AG04449 (cell line): ENCODE measurements at places on chromosomes 11 and 22.

- DNase-seq, result peak; percentile 71
Observed at GRCh38 chr11:123429913-123430720, at the start of gene GRAMD1B. TSS of gene GRAMD1B (plus strand) at chr11:123430269. CDS start at chr11:123430793, 524 bp downstream.

DNA sequence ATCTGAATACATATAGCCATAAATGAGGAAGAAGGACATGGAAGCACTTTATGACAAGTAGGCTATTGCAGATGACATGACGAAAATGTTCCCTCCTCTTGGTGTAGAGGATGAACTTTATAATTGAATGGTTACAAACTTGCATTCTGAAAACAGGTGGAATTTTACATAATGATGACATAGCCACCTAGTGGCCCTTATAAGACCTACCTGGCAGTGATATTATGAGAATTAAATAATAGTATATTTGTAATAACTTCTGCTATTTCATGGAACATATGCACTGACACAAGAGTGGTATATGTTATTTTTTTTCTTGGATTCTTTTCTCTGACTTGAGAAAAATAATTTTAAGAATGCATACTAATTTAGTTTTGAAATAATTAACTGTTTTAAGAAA, 22.9 kb downstream of the TRIM22 start:
- no peak for DNase-seq

GRCh38 chr11:17702876-17703275, 16.5 kb upstream of the MYOD1 start:
- DNase-seq, result no peak

GRCh38 chr11:128868841-128869671, 2.0 kb upstream of the KCNJ1 start:
- no peak for DNase-seq

- DNase-seq, result peak; percentile 42
Observed at GRCh38 chr11:118438314-118438931, 2.1 kb downstream of the KMT2A start.

DNA sequence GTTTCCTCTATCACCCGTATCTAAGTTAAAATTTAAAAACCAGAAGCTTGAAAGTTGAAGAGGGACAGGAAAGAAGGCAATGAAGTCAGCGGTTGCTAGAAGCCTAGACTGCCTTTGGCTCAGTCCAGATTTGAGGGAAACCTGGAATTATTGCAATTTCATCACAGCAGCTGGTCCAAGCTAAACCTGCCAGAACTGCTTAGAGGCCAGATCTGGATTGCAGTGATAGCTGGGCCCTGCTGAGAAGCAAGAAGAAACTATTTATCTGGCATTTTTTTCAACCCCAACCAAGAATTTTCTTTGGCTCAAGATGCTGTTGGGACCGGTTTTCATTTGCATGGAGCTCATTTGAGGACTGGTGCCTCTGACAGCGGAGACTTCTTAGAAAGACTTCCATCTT, 121.5 kb upstream of the TEAD1 start:
- DNase-seq, result peak; percentile 84

DNA sequence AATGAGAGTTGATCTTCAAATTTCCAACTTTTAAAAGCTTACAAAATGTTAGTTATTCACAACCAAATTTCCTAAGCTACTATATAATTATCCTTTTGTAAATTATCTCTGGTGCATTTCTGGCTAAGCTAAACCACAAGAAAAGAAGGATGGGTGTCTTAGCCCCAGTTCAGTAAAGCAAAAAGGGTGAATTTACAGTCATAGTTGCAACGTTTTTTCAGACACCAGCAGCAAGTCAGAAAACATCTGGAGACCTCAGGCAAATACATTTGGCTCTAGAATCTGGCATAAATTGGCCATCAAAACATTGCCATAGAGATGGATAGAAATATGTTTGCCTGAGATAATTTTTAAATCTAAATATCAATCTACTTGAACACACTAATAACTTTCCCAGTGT, 257.0 kb downstream of the GUCY1A2 start:
- no peak for DNase-seq

GRCh38 chr11:88353835-88354496, 16.4 kb upstream of the CTSC start:
- DNase-seq, result no peak

DNA sequence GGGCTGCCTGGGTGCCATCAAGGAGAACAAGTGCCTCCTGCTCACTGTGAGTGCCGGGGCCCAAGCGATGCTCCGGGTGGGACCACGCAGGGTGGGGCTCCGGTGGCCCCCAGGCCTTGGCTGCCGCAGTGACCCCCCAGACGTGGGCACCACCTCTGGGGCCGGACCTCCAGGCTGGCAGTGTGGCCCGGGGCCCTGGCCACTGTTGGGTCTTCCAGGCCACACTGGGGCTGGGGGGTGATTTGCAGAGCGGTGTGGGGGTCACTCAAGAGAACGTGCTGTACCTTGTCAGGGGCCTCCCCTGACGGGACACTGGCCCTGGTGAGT, 20.0 kb downstream of the TSPAN4 start:
- no peak for DNase-seq

DNA sequence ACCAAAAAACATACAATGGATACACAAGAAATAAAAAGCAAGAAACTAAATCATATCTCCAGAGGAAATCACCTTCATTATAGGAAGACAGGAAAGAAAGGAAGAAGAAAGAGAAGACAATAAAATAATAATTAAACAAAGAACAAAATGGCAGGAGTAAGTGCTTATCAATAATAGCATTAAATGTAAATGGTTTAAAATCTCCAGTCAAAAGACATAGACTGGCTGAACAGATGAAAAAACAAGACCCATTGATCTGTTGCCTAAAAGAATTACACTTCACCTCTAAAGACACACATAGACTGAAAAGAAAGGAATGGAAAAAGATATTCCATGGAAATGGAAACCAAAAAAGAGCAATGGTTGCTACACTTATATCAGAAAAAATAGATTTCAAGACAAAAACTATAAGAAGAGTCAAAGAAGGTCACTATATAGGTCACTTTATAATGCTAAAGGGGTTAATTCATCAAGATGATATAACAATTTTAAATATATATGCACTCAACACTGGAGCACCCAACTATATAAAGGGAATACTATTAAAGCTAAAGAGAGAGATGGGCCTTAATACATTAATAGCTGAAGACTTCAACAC, 118.4 kb upstream of the SESN3 start:
- no peak for DNase-seq

DNA sequence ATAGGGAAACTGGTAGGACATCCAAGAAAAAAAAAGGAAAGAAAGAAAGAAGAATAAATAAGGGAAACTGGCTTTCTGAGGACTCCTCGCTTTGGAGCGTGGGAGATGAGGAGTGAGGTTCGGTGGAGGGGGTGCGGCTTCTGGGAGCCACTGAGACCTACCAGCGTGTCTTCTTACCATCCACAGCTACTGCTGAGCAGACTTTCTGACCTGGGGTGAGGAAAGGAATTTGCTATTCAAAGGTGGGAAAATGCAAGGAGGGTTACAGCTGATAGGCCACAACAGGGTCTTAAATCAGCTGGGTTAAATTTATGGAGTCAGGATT, 488 bp upstream of the SELENOM start:
- DNase-seq, result no peak

DNA sequence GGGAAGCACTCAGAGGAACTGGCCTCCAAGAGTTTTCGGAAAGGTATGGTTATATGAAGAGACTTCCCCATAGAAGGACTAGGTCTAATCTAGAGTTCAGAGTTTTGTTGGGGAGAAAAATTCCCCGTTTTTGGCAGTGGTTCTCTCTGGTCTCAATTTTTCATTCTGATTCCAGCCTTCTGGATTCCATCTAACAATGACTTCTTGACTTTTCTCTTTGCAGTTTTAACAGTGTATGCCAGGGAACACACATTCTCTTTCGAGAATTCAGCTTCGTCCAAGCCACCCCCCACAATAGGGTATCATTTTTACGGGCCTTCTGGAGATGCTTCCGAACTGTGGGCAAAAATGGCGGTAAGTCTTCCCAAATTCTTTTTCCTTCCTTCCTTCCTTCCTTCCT, 115.6 kb downstream of the CSTPP1 start:
- no peak for DNase-seq

DNA sequence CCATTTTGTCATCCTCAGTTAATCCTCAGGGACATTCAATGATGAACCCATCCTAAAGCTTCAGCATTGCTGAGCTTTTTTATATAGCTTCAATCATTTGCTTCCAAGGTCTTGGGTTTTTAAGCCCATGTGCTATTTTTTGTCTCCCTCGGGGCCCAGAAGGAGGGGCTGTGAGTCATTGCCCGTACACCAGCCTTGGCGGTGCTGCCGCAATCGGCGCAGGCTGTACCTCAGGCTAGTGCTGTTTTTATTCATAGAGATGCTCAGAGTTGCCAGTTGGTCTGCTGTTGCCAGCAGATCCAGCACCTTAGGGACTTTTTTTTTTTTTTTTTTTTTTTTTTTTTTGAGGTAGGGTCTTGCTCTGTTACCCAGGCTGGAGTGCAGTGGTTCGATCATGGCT, 35.5 kb downstream of the ACO2 start:
- DNase-seq, result no peak

DNA sequence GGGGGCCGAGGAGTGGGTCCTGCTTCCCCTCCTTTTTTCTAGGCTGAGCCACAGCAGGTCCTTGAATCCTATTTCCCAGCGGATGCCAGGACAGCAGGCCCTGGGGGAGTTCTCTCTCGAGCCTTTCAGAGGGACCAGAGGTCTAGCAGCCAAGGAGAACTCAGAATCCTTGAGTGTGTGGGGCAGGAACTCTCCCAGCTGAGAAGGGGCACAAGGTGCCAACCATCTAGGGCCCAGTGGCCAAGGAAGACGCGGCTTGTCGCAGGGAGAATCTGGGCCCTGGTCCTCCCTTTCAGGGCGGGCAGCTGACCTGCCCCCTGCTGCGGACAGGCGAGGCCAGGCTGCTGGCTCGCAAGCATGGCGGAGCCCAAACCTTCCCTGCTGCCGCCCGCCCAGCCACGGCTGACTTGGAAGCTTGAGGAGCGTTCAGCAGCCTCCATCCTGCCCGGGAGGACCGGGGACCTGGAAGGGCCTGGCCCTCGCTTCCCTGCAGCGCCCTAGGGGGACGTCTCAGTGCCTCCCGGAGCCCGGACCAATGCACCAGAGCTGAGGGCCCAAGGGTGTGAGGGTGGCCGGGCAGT, 972 bp upstream of the TSSC4 start:
- no peak for DNase-seq

GRCh38 chr22:49617866-49618676, 209.6 kb downstream of the BRD1 start:
- no peak for DNase-seq

DNA sequence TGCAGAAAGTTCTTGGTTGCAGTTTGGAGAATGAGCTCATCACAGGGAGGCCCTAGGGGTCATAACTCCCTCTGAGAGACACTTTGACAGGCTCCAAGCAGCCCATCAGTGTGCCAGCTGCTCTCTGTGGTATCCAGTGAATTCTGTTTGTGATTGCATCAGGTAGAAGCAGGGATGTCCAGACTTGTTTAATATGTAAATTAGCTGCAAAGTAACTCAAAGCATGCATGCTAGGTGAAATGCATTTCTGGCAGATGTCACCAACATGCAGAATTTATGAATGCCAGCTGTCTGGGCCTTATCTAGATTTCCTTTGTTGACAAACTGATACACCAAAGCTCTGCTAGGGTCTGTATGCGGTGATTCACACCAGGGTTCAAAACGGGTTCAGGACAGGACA, 123.6 kb upstream of the MTNR1B start:
- no peak for DNase-seq

- DNase-seq, result peak; percentile 29
Observed at GRCh38 chr22:19497245-19497644, 17.5 kb downstream of the CDC45 start.

DNA sequence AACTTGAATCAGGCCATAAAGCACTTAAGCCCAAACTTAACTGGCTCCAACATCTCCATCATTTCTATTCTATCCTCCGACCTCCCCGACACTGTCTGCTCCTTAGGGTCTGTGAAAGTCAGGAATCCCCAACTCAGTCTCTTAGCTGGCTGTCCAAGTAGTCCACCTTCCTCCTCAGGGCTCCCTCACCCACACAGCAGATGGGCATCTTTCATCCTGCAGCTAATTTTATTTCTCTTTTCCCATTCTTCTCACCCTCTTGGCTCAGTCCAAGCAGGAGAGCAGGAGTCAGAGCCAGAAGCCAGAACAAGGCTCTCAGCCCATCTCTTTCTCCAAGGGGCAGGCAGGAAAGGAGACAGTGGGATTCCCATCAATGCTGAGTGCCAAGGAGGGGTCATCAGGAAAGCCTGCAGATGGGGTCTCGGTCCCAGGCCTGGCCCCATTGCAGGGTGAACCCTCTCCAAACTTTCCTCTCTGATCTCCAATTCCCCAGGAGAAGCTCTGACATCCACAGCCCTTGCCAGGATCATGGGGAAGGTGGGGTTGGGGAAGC, 40.4 kb upstream of the JAM3 start:
- no peak for DNase-seq

- DNase-seq, result no peak
Observed at GRCh38 chr11:32430568-32431381, 4.6 kb downstream of the WT1 start.

DNA sequence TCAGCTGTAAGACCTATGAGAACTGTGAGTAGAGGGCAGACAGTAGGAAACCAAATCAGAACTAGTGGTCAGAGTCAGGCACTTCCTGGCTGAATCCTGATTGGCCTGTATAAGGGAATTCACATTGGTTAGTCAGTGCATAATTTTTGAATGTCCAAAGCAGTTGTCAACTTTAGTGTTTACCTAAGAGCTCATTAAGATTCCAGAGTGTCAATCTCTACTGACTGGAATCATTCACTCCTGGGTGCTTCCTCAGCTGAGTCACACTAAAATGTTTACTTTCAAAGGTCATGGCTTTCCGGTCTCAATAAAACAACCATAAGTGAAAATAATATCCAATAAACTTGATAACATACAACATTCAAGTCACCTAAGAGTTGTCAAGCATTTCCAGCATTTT, 306.1 kb downstream of the C11orf87 start:
- no peak for DNase-seq
